Muscle of arm (tissue), 14 donors: ENCODE measurements at places on chromosomes 1 and 21. TPM values are rescaled to one million over a fixed set of nuclear protein-coding genes. Genes with fewer than 3 reads are reported as not detected.

DNA sequence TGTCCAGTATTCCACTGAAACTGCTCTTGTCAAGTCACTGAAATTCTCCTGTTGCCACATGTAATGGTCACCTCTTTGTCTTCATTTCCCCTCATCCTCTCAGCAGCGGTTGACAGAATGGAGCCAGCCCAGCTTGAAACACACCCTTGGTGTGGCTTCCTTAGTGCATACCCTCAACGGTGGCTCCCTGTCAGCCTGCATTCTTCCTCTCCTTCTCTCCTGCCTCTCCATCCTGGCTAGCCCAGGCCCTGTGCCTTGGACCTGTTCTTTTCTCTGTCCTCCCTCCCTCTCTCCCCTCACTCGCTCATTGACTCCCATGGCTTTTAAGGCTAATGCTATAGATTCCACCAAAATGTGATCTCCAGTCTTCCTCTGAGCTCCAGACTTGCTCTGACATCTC lies 3.7 kb downstream of the FCMR start:
- DNase-seq: no peak

DNA sequence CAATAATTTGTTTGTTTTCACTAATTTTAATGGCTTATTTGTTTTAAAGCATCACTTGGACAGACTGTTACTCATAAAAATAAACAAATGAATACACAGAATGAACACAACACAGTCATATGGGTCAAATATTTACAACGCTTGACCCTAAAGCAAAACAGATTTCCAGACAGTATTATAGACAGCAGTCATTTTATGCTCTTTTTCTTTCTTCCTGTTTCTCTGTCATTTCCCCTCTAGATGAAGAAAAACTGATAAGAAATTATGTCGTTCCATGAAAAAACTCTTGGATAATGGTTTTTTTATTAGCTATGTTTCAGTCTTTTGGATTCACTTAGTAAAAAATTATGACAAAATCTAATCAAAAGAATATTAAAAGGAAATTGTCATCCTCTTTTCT lies 297.3 kb upstream of the NEGR1 start:
- DNase-seq: no peak

DNA sequence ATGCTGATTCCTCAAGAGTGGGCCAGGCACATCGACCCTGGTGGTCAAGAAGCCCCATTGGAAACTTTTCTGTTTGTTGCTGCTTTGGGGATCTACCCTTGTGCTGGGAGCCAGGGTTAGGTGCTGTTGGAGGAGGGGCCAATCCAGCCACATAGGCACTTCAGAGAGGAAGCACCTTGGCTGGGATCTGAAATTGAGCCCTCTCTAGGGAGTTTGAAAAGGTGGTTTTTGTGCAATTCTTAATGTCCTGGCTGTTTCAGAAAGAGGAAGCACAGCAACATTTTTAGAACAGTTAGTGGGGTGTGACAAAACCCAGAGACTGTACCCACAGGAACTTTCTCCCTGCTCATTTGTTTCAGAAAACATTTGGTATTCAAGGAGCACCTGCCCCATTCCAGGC lies 17.2 kb upstream of the BEND5 start:
- no peak for DNase-seq

AGT gene
- 18.7 TPM for polyA plus RNA-seq

GRCh38 chr1:117321680-117322609 lies 45.3 kb upstream of the MAN1A2 start:
- DNase-seq: no peak

DNA sequence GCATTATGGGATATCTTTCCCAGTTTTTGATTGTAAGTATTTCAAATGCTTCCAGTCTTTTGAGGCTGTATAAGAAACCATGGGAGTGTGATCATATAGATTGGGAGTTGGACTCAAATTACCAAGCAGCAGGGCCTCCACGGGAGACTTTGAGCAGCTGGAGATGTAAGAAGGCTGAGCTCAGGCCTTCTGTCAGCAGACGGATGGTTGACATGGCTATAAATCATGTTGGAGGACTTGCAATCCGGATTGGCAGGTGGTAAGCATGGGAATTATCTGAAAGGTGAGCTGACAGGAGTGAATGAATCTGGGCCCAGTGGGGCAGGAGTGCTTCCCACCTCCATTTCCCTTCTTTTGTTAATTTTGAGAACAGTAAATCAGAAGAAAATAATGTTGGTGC lies 83.2 kb upstream of the PPM1J start:
- DNase-seq: no peak

DNA sequence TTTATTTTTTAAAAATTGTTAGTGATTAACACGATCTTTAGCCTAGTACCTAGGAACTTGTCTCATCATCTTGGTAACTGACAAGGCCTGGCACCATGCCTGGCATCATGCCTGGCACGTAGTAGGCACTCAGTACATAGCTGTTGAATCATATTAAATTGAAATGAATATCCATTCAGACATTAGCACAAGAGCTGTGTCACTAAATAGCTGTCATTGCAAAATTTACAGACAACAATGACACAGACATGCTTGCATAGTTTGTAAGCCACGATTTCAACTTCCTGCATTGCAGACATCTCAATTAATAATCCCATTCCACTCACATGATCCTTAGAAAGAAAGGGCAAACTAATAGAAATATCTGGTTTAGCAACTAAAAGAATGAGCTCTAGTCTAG lies 15.4 kb upstream of the PHACTR4 start:
- no peak for DNase-seq

SAMD11 gene
- polyA plus RNA-seq: 4.6 TPM

GRCh38 chr21:42690586-42690985 lies 37.2 kb downstream of the PDE9A start:
- DNase-seq: no peak
